ENCODE measurements at places on chromosomes 11 and 22.

GRCh38 chr22:30046716-30047363, 33.4 kb upstream of the HORMAD2 start:
- no peak for DNase-seq

DNA sequence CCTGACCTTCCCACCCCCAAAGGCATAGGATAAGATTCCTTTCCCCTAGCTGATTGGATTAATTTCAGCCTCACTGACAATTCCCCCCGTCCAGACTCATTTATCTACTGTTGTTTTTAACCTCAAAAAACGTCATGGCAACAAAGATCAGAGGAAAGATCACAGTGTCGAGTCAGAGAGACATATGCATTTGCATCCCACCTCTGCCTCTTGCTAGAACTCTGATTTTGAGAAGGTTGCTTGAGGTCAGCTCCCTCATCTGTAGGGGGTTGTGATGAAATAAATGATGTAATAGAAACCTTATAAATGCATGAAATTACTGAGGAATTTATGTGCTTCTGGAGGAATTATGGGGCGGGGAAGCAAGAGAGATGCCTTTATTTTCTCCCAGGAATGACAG, 53.3 kb upstream of the SYN3 start:
- DNase-seq, result no peak

- no peak for DNase-seq
These were observed 65.2 kb downstream of the PDE2A start for GRCh38 chr11:72609045-72609444.

DNA sequence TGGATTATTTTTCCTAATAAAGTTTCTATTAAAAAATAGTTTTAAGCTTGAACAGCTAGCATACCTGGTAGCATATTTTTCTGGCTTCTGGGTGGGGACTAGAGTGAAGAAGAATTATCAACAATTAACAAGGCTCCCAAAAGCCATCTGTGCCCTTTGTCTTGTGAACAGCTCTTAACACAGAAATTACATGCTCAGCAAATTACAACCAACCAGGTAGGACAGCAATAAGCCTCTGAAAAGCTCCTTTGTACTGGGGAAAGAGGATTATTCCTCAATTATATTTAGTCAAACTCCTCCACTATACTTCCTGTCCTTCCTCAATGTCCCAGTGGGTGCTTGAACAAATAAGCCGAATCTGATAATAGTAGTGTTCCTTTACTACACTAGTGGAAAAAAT, 162.8 kb downstream of the RAB38 start:
- DNase-seq, result no peak

DNA sequence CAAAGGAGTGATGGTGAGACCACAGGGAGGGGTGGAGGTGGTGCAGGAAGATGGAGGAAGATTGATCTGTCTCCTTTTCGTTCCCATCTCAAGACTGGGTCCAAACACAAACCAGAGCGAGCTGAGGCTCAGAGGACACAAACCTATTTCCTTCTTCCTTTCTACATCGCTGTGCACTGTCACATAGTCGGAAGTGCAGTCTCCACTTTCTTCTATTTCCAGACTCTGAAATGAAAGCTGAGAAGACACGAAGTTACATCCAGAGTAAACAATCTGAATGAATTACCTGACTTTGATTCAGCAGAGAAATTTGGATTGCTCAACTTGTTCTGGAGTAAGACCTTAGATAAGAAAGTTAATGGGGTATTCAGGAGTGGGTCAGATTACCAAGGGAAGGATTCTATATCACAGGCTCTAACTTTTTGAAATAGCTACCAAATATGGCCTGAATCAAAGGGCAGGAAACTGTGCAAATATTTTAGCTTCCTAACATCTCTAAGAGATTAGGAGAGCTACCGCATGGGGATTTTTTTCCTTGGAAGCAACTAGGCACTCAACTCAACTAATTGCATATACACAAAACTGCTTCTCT, 14.4 kb downstream of the OVCH2 start:
- no peak for DNase-seq

GRCh38 chr11:127039591-127039990, 39.0 kb upstream of the KIRREL3 start:
- DNase-seq, result no peak

DNA sequence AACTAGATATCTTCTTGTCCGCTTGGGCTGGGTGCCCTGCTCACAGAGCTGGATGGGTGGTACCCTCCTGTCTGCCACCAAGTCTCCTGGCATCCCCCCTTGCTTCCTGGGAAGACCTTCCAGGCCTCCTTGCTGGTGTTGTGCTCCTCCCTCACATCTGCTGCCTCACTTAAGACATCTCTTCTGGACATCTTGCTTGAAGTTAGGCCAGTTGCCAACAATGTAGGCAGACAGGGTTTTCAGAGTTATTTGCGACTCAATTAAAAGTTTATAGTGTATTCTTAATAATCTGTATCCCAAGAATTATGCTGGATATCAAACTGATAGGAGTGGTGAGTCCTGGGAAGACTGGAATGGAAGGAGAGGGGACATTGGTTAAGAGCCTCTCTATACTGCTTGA, 64.0 kb upstream of the TNRC6B start:
- no peak for DNase-seq

GRCh38 chr11:88312628-88313027, 24.9 kb downstream of the CTSC start:
- no peak for DNase-seq

- no peak for DNase-seq
These were observed 29.0 kb downstream of the C22orf31 start for GRCh38 chr22:29032584-29032983.

GRCh38 chr22:41070665-41071331, 21.6 kb upstream of the EP300 start:
- DNase-seq, result no peak

GRCh38 chr11:108914211-108914610, 249.3 kb downstream of the DDX10 start:
- DNase-seq, result no peak

DNA sequence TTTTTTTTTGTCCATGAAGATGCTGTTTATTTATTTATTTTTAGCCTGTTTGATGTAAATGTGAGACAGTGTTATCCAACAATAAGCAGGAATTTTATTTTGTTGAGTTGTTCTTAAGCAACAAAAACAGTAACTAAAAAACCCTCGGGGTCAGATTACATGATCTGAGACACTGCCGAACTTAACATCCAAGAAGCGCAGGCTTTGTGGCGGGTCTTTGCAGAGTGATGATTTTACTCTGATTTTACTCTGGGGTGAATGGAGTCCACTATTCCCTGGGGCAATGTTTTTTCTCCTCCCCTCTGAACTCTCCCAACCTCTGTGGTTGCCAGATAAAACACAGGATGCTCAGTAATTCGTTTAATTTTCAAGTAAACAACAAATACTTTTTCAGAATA, 450.1 kb upstream of the B3GAT1 start:
- no peak for DNase-seq

- DNase-seq, result no peak
These were observed 94.8 kb upstream of the FAT3 start for GRCh38 chr11:92129811-92130210.

- DNase-seq, result no peak
These were observed 18.5 kb upstream of the TPH1 start for GRCh38 chr11:18064450-18065054.

DNA sequence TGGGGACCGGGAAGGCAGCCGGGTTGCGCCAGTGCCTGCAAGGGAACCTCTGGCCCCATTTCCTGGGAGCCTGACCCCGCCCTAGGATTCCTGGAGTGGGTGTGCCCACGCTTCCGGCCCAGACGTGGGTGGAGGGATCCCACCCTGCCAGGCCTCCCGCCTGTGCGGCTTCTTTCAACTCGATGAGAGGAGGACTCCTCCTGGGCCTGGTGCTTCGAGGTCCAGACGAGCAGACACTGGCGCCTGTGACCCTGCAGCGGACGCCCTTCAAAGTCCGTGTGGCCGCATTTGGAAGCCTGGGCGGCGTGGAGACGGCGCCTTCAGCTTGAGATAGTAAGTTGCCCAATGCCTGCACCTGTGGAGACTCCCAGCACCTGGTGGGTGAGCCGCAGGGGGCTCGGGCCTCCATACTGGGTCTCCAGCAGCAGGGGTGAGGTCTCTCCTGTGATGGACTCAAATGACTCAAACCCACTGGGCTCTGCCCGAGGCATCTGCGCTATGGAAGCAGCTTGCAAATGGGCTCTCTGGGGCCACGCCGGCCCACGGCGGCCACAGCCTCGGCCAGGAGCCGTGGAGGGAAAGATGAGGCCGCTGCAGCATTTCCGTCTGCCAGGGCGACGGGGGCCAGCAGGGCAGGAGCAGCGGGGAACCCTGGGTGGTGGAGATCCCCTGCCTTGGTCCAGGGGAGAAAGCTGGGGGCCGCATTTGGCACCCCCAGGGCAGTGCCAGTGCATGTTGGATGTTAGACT, 64.3 kb upstream of the PPARA start:
- no peak for DNase-seq

GRCh38 chr22:49867303-49868265, 13.9 kb downstream of the ZBED4 start:
- DNase-seq, result no peak

DNA sequence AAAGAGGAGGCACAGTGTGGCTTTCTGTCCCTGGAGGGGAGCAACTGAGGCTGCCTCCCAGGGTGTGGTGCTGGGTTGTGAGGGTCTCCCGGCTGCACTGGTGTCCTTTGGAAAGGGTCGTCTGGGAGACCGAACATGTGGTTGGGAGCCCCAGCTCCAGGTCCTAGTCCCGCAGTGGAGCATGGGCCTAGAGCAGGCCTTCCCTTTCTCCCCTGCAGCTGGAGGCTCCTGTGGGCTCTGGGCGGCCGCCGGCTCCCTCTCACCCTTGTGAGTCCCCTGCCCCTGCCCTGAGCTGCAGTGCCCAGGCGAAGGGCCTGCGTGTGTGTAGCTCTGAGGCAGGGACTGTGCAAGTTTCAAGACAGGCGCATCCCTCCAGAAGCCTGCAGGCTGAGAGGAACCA, 1492.7 kb downstream of the BRD1 start:
- no peak for DNase-seq

GRCh38 chr11:81970886-81971285, 762.8 kb downstream of the FAM181B start:
- DNase-seq, result no peak

DNA sequence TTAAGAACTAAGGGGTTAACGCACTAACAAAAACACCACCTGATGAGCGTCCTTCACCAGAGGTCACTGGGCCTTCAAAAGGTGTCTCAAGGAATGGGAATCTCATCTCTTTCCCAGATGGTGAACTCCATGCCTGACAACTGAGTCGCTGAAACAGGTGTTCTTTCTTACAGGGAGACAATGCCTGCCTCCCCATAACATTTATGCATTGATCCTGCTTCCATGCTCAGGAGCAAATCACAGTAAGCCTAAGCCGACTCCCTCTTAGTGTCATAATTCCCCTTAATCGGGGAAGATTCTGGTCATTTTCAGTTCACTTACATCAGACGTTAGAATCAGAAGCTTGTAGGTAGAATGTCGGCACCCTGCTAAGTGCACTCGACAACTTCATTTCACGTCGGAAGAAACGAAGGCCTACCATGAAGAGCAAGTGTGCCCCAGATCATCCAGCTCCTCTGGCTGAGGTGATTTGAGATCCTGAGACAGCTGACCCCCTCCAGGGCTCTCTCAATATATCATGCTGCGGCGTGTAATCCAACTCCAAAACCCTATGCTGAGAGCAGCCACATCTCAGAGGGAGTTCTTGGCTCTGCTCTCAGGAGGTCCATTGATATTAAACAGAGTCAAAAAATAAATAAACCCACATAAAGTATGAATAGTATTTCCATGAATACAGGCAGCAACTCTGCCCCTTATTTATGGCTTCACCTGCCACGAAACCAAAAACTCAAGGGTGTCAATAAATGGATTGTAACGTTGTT, 163.1 kb downstream of the LARGE1 start:
- DNase-seq, result no peak

- DNase-seq, result no peak
These were observed 540.0 kb downstream of the SOX6 start for GRCh38 chr11:15816260-15816871.

DNA sequence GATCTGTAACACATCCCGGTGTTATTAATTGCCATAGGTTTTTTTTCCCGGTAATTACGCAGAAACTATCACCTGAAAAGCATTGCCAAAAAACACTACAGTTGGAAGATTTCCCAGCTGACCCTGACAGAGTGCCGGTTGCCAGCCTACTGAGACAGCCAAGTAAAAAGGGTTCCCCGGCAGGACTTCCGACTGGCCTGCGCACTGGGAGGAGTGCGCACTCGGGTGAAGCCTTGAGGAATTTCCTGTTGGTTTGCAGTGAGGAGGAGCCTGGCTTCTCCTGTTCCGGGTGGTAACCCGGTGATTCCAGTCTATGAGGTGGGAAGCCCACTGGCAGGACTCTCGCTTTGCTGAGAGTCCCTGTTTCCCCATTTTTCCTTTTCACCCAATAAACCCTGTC, 52.1 kb downstream of the CNTF start:
- no peak for DNase-seq

- no peak for DNase-seq
These were observed 1.7 kb upstream of the CBX6 start for GRCh38 chr22:38873469-38874411.

DNA sequence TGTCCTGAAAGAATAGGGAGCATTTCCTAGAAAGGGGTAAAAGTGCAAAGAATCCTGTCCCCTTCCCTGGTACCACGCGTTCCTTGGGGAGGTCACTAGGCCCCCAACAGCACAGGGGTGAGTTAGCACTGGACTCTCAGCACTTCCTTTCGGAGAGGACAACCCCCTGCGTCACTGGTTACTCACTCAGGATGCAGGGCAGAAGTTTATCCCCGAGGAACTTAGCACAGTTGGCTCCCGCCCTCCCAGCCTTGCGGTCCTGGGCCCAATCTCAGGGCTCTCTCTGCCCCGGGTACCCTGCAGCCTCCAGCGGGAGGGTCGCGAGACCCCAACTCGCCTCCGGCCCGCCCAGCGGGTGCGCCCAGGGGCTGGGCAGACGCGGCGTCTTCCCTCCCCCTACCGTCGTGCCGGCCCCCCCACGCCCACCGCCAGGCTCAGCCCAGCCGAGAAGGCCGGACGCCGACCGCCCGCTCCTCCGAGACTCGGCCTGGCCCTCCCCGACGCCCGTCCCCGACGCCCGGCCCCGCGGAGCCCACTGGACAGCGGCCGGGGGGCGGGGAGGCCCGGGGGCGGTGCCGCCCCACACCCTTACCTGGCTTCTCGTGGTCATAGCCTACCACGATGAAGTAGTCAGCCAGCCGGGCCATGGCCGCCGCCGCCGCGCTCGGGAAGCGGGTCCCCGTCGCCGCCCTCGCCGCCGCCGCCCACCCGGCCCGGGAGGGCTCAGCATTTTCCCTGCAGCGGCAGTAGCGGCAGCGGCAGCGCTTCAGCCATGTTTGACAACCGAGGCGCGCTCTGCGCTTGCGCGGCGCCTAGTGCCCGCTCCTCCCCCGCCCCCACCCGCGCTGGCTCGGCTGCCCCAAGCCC, at the start of gene SBF2:
Gene SBF2 (minus strand): TSS at position 797 of the 867 bp plus-strand sequence. CDS start 150 bp downstream, at position 647.
- peak; percentile 77 for DNase-seq

DNA sequence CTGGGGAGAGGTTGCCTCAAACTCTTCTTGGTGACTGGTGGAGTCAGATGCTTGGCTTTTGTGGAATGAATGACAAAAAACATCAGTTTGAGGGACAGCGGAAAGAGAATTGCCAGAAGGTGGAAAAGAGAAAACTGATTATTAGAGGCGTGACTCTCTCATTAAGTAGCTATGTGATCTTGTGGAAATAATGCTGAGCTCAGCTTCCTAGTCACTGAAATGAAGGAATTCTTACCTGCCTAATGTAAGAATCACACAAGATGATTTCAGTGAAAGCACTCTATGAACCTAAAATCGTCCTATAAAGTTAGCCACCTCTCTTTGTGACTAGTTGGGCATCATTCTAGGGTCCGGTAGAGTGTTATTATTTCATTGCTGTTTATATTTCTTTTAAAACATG, 498.8 kb downstream of the TMEM135 start:
- no peak for DNase-seq
